ENCODE measurements at places on chromosomes 11 and 22.

DNA sequence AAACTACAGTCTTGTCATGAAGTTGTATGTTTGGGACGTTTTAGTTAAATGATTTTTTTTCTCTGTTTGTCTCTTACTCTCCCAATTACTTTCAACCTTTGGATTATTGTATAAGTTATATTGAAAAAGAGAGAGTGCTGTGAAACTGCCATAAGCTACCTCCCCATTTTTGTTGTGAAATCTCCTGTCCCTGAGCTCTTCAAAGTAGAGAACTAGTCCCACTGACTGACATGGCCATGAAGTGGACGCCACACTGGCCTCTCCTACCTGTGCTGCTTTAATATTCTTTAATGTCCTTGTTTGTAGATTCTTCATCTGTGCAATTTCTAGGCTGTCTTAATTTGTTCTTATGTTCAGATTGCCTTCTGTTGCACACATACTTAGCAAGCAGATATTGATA lies 56.3 kb downstream of the PPFIA1 start:
- DNase-seq: no peak

DNA sequence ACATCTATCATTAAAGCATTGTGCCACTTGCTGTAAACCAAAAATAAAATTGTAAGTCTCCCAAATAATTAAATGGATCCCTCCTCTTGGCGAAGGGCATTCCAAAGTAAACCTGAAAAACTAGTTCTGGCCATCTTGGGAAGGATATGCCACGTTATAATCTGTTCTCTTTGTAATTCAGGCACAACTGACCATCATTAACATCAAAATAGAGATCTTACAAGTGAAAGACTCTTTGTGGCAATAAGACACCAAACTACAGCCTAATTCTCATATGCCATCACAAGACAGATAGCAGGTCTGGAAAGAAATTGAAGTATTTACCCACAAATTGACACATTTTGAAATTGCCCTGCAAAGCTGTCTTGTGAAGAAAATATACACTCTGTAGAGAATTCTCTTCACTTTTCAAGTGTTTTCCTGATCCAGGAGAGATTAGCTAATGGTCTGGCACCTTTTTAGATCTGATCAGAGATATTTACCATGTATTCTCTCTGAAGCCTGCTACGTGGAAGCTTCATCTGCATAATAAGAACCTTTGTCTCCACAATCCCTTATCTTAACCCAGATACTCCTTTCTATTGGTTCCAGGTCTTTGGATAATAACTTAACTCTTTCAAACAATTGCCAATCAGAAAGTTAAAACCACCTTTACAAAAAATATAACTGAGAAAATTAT lies 630.4 kb upstream of the CCDC179 start:
- DNase-seq: no peak

DNA sequence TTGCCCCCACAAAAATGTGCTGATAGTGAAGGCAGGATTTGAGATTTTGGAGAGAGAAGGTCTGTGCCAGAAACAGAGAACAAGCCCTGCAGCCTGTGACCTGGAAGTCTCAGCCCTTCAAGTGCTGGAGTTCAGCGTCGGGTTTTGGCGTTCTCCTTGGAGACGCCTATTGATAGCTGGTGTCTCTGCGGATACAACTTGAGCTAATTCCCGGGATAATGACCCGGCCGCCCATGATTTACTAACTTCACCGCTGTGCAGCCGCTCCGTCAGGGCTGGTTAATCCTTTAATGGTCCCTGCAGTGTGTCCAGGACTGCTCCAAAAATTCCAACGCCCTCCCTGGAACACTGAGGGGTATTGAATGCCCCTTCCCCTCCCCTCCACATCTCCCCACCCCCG lies 76.6 kb downstream of the WT1 start:
- no peak for DNase-seq

DNA sequence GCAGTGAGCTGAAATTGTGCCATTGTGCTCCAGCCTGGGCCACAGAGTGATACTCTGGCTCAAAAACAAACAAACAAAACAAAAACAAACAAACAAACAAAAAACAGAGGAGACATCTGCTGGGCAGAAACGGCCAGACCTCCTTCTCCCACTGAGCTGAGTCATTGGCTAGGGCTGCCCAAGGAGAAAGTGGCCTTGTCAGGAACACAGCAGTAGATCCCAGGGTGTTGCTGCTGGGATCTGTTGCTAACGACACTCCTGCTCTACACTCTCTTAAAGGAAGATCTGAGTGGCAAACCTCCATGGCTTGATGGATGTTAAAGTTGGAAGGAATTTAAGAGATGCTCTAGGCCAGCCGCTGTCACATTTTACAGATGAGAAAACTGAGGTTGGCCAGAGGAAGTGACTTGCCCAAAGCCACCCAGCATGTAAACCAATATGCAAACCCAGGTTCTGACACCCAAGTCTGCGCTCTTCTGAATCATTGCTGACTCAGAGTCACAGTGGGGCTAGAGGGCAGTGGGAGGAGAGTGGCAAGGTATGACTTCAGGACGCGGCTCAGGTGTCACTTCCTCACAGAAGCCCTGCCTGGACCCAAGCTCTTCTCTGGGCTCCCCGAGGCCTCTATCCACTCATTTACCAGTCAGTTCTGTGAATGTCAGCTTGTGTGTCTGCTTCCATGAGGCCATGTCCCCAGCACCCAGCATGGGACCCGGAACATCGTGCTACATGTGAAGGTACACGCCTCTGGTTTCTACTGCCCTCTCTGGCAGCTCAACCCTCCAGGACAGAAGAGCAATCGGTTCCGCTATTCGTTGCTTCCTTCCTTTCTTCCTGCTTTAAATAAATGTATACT lies 11.3 kb upstream of the GDPD5 start:
- DNase-seq: no peak

- no peak for DNase-seq
These were observed 13.6 kb upstream of the PANX3 start for GRCh38 chr11:124597626-124598025.

- peak; percentile 64 for DNase-seq
These were observed 84.4 kb upstream of the SEPTIN5 start for GRCh38 chr22:19629720-19630419.

DNA sequence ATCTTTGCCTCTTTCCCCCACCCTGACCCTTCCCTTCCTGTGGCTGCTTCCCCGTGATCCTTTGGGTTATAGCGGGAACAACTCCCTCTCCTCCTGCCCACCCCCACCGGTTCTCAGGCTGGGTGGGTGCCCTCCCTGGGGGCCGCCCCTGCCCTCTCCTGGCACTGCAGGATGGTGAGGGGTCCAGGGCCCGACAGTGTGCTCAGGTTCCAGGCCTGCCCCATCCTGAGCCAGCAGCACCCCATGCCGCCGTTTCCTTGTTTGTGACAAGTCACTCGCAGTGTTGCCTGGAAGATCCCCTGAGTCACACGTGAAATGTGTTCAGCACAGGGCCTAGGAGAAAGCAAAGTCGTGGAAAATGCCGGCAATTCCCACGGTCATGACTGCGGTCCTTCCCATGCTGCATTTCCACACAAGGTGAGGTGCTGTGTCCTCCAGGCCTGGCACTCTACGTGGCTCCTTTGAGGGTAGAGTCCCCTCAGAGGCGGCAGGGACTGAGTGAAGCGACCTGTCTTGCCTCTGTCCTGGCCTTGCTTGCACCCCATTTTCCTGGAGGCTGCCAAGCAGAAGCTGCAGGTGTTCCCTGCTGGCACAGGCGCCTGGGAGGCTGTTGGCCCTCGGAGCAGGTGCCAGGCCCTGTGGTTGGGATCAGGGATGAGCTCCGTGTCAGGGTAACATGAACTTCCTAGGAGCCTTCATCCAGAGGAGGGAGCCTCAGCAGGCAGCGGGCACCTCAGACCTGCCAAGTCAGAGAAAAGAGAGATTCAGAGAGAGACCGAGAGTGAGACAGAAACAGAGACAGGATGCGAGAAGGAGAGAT lies 80.5 kb upstream of the LINC01488 start:
- no peak for DNase-seq

DNA sequence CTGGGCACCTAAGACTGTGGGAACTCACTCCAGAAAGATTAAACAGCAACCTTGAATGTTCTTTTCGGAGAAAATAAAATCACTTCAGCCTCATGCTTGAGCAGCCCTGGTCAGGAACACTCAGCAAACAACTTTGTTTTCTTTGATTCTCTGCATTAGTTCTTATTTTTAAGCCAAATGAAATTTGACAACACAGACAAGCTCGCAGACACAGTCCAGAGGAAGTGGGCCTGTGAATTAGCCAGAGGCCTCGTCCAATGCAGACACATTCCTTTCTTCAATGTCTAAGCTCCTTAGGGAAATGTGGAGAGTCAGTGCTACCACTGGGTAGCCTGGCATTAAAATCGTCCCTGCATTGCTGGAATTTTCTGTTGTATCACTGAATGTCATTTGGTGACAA lies 62.9 kb upstream of the CSNK2A3 start:
- DNase-seq: no peak

GRCh38 chr11:17770048-17770652 lies 35.6 kb downstream of the KCNC1 start:
- DNase-seq: no peak

DNA sequence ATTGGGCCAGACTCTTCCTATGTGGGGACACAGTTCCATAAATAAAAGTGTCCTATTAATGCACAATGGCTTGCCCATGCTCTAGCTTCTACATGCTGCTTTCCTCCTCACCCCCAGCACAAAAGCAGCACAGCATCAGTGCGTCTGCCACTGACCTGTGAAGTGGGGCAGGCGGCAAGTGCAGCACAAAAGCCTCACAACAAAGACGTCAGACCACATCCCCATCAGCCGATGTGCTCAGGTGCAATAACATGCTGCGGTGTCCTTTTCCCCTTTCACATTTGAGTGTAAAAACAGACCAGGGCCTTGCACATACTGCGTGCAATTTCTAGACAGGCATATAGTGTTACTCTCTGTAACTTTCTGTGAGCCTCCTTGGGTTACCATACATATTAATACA lies 12.8 kb downstream of the DKK3 start:
- DNase-seq: no peak

GRCh38 chr11:94775567-94776327 lies 7.6 kb downstream of the AMOTL1 start:
- DNase-seq: no peak

DNA sequence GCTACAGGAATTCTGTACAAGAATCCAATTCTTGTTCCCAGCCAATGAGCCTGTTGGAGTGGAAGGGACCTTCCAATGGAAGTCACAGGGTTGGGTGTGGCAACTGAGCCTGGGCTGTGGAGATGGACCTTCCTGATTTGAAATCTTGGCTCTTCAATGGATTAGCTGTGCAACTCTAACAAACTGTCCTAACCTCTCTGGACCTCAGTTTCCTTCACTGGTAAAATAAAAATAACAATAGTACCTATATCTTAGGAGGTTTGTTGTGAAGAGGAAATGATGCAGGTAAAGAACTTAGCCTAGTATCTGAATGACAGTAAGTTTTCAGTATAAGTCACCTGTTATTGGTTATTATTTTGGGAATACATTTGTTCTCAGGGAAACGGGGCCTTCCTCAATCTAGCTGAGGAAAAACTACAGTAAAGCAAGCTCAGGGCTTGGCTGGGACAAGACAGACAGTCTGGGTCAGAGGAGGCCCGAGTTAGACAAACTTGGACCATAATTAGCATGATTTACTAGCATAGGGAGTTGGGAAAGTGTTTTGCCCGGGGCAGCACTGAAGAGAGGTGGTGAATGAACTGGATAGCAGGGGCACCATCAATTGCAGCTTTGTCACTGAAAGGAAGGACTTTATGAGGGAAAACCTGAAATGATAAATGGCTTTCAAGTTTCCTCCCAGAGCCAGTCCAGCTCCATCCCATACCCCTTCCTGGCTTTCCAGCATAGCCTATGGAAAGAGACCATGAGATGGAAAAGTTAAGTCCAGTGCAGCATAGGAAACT lies 13.7 kb downstream of the ELF5 start:
- DNase-seq: no peak

DNA sequence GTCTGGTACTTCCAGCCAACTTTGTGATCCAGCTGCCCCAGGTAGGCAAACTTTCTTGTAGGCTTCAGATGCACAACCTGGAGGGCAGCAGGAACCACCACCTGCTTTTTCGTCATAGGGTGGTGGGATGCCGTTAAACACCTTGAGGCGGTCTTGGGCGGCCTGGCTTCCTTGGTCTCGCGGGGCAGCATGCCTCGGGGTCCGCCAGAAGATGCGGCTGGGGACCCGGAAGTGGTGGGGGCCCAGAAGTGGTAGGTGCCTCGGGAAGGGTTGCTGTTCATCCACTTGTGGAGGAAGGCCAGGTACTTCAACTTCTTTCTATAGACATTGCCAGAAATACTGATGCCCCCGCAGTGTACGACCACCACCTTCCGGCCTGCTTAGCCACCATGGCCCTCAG lies 13.3 kb downstream of the DUSP18 start:
- no peak for DNase-seq

GRCh38 chr11:2697866-2698265 lies 1.9 kb downstream of the KCNQ1OT1 start:
- no peak for DNase-seq

DNA sequence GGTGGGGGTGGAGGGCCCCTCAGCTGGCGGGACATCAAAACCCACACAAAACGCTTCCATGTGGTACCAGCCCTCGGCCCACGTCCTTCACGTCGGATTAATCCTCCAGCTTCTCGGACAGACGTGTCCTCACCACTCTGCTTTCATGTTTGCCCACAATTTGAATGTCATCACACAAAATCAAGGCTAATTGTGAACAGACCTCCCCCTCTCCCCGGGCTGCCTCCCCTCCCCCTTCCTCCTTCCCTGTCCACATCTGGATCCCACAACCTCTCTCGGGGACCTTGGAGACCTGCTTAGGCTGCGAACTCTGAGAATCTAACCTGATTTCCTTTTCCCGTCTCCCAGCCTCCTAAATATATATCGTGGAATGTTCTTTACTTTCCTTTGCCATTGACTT lies 262.9 kb downstream of the MN1 start:
- no peak for DNase-seq

- DNase-seq: no peak
These were observed 50.8 kb upstream of the CCDC90B start for GRCh38 chr11:83336993-83337392.

GRCh38 chr11:12862696-12863469 lies 146.2 kb upstream of the RASSF10 start:
- DNase-seq: peak; percentile 34

GRCh38 chr22:27879923-27880322 lies 39.1 kb downstream of the PITPNB start:
- peak; percentile 51 for DNase-seq

- no peak for DNase-seq
These were observed 7.5 kb upstream of the IL17RA start for GRCh38 chr22:17077255-17077654.

DNA sequence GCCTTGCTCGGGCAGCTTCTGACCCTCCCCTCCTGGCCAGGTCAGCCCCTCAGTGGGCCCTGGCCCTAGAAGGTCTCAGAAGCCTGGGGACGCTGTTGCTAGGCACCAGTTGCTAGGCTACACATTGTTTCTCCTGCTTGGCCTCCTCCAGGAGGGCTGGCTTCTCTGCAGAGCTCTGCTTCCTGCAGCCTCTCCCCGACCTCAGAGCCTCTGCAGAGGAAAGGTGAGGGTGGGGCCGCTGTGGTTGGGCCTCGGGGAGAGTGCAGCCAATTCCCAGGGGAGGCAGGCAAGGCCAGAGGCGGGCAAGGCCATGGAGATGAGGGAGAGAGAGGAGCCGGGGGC lies 27.6 kb upstream of the LRRC10B start:
- DNase-seq: no peak

GRCh38 chr22:20531404-20532201 lies 24.2 kb downstream of the MED15 start:
- DNase-seq: peak; percentile 56

GRCh38 chr11:96464700-96465307 lies 75.0 kb downstream of the JRKL start:
- peak; percentile 89 for DNase-seq

All from pons (tissue), 1 donor.